ENCODE measurements at places on chromosomes 4 and X.

- no peak for DNase-seq
Observed at GRCh38 chrX:106249706-106250379, 81.7 kb downstream of the PWWP3B start.

- DNase-seq: no peak
Observed at GRCh38 chr4:172962564-172963353, 205.9 kb upstream of the GALNT7 start.

DNA sequence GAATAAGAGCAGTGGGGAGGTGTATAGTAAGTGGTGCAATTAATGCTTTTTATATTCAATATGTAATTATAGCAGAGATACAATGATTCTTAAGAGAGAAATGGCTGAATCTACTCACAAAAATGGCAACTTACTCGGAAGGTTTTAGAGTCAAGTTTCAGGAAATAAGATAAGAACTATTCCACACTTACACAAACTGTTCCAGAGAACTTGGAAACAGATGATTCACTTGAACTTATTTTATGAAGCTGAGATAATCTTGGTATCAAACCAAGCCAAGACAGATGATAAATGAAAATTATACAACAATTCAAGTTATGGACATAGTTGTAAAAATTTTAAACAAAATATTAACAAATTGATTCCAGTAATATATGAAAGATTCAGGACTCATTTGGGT lies 311.3 kb upstream of the HS3ST1 start:
- DNase-seq: no peak

GRCh38 chrX:137195991-137196390 lies 162.2 kb upstream of the GPR101 start:
- no peak for DNase-seq

DNA sequence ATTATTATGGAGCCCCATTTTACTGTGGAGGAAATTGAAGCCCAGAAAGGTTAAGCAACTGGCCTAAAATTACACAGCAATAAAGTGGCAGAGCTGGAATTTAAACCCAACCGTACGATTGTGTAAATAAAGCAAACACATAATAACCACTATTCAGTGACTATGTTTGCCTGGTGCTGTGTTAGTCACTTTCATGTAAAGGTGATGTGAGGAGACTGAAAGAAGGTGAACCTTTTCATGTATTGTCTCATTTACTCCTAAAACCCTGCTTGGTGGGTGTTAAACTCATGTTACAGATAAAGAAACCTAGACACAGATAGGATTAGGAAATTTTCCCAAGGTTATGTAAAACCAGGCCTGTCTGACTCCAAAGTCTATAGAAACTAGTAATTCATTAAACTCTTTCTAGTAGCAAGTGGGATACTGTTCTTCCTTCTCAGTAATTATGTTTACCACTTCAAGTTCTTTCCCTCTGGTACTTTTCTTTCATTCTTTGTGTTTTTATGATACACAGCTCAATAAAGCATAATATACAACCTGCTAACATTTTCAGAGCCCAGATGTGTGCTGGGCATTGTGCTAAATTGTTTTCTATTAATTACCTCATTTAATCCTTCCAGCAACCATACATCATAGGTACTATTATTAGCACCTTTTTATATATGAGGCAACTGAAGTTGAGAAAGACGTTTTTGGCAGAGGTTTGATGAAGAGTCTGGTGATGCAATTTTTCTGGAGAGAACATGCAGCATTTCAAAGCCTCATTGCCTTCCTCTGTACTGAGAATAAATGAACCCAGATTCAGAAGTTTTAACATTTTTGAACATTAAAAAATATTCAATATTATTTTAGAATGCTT lies 202.7 kb downstream of the SPRY1 start:
- no peak for DNase-seq

GRCh38 chrX:154592505-154592904 lies 7.6 kb downstream of the CTAG1A start:
- DNase-seq: no peak

DNA sequence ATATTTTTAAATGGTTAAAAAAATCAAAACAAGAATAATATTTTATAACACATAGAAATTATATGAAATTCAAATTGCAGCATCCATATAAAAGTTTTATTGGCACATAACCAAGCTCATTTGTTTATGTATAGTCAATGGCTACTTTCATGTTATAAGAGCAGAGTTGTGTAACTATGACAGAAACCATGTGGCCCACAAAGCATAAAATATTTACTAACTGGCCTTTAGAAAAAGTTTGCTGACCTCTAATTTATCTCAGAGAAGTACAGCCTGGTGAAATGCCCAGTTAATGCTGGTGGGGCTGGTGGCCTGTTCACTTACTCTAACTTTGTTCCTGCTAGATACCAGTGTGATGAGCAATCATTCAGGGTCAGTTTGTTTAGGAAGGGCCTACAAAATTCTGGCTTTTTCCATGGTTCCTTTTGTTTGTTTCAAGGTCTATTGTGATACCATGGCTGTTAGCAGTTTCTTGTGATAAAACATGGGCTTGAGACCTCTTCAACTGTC lies 104.6 kb downstream of the PPP1R2C start:
- no peak for DNase-seq

GRCh38 chrX:70476166-70476933 lies 31.7 kb downstream of the DLG3 start:
- DNase-seq: no peak

- no peak for DNase-seq
Observed at GRCh38 chr4:100633269-100633668, 115.4 kb upstream of the EMCN start.

- DNase-seq: no peak
Observed at GRCh38 chrX:43573441-43574015, 82.6 kb upstream of the MAOA start.

DNA sequence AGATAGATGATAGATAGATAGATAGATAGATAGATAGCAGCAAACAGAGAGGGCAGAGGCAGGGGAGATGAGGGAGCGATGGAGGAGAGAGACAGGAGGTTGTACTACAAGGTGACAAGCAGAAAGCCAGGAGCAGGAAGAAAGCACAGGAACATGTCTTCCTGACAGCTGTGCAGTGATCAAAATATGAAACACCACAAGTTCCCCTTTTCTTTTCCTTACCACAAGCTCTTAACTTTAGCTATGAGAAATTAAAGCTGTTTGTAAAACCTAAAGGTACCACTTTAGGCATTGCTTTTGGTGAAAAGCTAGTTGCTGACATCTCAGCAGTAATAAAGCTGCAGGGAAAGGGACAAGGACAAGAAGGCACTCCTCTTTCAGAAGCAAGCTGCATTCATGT lies 9.1 kb upstream of the MAGED4B start:
- DNase-seq: no peak

GRCh38 chrX:41796577-41796976 lies 72.6 kb downstream of the GPR82 start:
- no peak for DNase-seq

GRCh38 chr4:87865960-87866598 lies 33.3 kb downstream of the MEPE start:
- DNase-seq: no peak

DNA sequence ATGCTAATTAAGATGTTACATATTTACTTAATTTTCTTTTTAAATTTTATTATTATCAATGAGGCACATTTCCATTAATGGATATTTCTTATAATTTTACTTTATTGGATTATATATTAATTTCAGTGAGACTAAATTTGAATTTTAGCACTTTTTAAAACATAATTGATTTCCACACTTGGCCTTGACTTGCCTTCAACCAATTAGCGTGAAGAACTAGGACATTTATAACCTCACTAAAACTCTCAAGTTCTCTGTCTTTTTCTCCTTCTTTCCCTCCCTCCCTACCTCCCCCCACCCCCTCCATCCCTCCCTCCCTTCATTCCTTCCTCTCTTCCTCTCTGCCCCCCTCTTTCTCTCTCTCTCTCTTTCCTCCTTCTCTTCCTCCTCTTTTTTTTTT lies 1618.1 kb downstream of the C4orf33 start:
- no peak for DNase-seq

- DNase-seq: no peak
Observed at GRCh38 chrX:74606799-74607198, 7.6 kb downstream of the RLIM start.

GRCh38 chrX:85026170-85026569 lies 22.5 kb downstream of the APOOL start:
- no peak for DNase-seq

- no peak for DNase-seq
Observed at GRCh38 chr4:184279496-184280061, 61.9 kb upstream of the ENPP6 start.

- DNase-seq: no peak
Observed at GRCh38 chr4:112282860-112283667, 2.6 kb downstream of the TIFA start.

DNA sequence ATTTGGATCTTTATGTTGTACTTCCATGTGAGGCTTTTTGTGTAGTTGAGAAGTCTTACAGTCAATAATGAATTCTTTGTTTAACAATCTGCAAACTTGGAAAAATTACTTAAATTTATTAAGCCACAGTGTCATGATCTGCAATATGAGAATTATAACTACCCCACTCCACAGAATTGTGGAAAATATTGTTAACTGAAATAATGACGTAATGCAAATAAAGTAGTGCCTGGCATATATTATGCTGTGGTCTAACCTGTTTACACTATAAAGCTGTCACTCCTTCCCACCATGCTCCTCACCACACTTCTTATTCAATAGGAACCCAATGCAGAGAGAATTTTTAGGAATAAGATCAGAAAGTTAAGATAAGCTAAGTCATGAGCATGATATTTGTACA lies 632.1 kb upstream of the GALNTL6 start:
- no peak for DNase-seq
